ENCODE measurements at places on chromosomes 16 and 17.

DNA sequence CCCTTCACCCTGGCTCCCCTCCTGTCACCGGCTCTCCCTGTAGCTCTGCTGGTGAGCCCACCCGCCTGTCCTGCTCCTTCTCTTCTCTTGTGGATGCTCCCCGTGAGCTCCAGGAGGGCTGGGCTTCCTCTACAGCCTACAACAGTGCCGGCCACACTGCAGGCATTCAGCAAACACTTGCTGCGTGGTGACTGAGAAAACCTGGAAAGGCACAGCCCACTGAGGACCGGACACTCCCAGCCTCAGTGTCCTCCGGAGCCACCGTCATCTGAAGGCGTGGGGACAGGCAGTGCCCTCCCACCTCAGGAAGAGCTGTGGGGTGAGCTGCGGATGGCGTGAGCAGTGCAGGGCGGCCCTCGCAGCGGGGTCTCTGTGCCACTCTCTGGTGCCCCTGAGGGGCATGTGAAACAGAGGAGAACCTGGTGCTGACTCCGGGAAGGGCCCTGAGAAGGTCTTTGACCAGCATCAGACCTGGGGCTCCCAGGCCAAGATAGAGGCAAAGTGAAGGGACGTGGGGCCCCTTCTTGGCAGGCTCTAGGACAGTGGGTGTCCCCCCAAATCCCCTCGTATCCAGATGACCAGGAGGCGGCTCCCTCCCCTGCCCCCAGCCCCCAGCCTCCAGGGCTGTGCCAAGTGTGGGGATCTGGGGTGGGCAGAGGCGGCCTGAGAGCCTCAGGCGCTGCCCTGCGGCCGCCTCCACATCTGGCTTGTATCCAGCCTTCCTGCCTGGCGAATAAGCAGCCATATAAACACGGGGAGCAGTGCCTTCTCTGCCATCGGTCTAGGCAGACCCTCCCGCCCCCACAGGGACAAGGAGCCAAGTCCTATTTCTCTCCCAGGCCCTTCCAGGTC is 44.0 kb upstream of the PABPN1L start:
- H3K36me3 ChIP-seq = peaks cover 10% of the 10 kb centered on the region
- no peaks in the 10 kb centered on the region for H3K27me3 ChIP-seq
- DNase-seq = no peak

DNA sequence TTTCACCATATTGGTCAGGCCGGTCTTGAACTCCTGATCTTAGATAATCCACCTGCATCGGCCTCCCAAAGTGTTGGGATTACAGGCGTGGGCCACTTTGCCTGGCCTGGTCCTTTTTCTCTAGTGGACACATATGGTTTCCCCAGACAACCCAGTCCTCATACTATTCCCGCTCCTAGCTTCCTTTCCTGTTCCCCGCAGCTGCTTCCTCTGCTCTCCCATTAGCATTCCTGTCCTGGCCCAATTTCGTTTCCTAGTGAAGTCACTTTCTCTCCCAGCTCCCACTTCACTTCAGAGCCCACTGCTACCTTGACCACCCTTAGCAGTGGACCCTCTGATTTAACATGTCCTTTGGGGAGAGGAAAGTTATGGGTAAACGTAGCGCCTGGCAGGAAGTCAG is 11.3 kb downstream of the KATNIP start:
- peak; percentile 21 for DNase-seq
- H3K27ac ChIP-seq = no peak overlapping the region
- H3K4me1 ChIP-seq = peaks cover 4% of the 10 kb centered on the region
- no peaks in the 10 kb centered on the region for H3K27me3 ChIP-seq
- H3K4me3 ChIP-seq = no peak overlapping the region

- peaks cover 31% of the 10 kb centered on the region for H3K4me1 ChIP-seq
- H3K27me3 ChIP-seq = no peaks in the 10 kb centered on the region
- H3K36me3 ChIP-seq = peaks cover 16% of the 10 kb centered on the region
- H3K27ac ChIP-seq = no peak overlapping the region
- peak; percentile 54 for DNase-seq
Measured at GRCh38 chr17:28741358-28742349, 2.2 kb upstream of the TRAF4 start.

GRCh38 chr17:39174920-39175694 is 9.1 kb upstream of the ARL5C start:
- H3K4me1 ChIP-seq = peaks cover 14% of the 10 kb centered on the region
- peak overlapping the region; percentile 29 for H3K27ac ChIP-seq

DNA sequence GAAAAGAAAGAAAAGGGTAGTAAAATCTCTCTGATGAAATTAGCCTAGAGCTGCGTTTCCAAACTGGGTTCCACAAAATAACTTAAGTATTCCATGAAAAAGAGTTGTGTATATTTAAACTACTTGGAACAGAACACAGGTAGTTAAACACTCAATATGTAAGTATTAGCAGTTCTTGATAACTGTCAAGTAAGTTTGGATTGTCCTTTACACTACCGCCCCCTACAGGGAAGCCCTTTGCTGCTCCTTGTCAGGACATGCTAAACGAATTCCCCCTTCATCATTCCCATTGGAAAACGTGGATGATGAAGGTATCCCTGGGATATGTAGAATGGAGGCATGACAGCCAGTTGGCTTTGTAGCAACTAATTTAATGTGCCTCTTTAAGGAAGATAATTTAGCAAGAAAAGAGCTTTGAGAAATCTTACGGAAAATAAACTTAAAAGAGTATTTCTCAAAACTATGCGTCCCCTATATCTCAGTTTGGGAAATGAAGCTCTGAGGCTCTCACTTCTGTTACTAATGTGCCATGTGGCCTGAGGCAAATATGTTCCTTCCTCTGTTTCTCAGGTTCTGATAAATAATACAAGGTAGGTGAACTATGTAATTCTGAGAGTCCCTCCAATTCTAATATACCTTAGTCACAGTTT is 18.8 kb downstream of the NCBP3 start:
- H3K4me1 ChIP-seq = peaks cover 13% of the 10 kb centered on the region
- H3K27ac ChIP-seq = no peak overlapping the region
- H3K4me3 ChIP-seq = no peak overlapping the region
- H3K27me3 ChIP-seq = no peaks in the 10 kb centered on the region

All from muscle of leg (tissue), 16 donors.